ENCODE measurements at places on chromosomes 13 and 19.
A peak's percentile ranks its signal among the peaks of the same experiment; 100 is the strongest.

DNA sequence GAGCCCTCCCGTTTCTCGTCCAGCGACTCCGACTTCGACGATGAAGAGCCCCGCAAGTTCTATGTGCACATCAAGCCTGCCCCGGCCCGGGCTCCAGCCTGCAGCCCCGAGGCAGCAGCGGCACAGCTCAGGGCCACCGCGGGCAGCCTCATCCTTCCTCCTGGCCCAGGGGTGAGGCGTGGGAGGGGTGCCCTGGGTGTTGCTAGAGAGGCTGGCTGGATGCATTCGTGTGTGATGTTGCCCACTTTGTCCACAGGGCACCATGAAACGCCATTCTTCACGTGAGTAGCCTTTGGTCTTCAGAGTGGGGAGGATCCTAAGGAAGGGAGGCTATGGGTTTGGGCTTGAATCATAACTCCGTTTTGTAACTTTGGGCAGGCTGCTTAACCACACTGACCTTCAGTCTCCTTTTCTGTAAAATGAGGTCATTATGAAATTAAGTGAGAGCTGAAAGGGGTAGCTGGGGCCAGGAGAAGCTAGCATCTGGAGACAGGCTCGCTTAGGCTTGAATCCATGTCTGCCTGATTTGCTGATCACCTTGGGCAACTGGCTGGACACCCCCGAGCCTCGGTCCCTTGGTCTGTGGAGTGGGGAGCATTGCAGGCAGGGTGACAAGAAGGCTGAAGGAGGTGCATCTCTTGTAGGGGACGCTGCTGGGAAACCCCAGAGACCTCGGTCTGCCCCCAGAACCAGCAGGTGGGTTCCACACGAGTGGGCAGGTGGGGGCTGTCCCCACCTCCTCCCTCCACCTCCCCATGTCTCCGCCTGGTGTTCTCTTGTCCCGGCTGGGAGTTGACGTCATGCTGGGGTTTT lies 18.7 kb upstream of the B3GNT3 start:
- DNase-seq, result peak; percentile 44

DNA sequence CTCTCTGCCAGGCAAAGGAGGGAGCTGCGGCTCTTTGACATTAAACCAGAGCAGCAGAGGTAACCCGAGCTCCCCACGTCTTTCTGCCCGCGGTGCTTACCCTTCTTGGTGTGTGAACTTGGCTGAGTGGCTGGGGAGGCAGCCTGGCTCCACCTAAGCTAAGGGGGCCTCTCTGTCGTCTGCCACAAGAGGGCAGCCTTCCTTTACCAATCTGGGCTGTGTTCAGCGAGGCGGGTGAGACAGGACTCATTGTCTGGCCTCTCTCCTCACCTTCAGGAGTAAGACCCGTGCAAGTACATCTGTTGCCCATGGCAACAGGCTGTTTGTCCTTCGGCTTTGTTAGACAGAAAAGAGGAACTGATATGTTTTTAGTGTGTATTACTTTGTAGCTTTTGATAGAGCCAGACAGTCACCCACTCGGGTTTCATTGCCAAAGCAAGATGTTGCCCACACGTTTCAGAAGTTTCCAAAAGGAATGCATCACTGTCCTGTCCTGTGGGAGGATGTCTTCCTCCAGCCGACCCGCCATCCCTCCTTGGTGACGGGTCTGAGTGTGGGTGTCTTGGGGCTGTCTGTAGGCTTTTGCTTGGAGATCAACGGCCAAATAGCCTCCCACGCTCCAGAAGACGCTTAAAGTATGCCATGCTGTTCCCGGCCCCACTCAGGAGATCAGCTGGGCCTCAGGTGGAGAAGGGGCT lies 4.6 kb downstream of the POP4 start:
- DNase-seq, result peak; percentile 77

DNA sequence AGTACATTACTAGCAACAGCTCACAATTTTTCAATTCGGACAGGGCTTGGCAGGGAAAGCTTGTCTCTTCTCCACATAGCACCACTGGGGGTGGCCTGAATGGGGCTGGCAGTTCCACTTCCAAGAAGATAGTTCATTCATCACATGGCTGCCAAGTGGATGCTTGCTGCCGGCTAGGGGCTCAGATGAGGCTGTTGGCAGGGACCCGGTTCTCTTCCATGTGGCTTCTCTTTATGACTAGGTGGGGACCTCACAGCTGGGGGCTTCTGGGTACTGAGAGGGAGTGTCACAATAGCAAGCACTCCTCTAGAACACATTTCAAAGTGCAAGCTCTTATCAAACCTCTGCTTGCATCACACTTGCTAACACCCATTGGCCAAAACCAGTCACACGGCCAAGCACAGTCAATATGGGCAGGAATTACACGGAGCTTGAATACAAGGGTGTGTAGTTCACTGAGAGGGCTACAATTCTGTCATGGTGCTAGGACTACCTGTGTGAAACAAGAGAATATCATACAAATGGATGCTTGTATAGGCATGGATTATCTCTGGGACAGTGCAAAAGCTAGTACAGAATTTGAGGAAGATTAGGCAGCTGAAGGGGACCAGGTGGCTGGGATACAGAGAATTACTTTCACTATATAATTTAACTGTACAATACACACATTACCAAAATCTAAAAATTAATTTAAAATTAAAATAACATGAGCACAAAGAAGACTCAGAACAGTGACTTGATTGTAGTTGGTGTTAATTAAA lies 32.3 kb downstream of the ATP7B start:
- no peak for DNase-seq

DNA sequence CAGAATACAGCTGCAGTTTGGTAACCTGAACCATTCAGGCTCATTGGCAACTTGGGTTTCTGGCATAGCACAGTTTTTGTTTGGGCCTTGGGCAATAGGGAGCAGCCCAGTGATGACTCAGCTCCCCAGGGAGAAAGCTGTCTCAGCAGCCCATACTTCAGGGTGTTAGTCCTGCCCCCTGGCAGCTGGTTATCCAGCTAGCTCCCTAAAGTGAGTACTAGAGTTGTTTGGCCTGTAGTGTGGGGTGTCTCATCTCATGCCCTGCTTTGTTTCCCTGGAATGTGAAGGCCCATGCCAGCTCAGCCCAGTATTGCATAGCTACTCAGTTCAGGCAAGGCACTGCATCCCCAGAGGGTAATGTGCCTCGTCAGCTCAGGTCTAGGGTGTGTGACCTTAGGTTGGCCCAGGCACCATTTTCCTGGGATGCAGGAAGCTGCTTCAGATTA lies 18.2 kb upstream of the ZNF543 start:
- no peak for DNase-seq

DNA sequence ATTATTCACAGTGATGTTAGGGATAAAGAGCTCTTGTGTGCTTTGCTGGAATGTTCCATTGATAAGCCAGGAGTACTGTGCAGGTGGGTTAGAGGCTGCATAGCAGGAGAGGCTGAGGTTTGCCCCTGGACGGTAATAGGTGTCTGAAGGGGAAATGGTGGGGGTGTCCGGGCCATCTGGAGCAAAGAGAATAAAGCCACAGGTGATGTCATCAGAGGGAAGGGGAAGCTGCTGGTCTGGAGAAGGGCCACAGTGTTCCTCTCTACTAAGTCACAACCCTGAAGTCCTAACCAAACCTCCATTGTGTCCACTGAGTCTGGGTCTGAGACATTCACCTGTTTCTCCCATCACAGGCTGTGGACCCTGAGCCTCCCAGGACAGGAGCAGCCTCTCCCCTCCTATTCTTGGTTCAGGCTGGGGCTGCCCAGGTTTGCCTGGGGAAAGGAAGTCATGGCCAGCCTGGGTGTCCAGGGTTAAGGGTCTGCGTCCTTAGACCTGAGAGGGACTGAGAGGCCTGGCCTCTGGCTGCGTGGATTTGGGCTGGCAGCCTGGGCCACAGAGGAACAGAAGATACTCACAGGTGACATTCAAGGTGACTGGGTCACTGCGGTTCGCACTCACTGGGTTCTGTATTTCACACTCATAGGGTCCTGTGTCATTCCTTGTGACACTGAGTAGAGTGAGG lies 6.8 kb downstream of the CEACAM1 start:
- DNase-seq, result no peak

DNA sequence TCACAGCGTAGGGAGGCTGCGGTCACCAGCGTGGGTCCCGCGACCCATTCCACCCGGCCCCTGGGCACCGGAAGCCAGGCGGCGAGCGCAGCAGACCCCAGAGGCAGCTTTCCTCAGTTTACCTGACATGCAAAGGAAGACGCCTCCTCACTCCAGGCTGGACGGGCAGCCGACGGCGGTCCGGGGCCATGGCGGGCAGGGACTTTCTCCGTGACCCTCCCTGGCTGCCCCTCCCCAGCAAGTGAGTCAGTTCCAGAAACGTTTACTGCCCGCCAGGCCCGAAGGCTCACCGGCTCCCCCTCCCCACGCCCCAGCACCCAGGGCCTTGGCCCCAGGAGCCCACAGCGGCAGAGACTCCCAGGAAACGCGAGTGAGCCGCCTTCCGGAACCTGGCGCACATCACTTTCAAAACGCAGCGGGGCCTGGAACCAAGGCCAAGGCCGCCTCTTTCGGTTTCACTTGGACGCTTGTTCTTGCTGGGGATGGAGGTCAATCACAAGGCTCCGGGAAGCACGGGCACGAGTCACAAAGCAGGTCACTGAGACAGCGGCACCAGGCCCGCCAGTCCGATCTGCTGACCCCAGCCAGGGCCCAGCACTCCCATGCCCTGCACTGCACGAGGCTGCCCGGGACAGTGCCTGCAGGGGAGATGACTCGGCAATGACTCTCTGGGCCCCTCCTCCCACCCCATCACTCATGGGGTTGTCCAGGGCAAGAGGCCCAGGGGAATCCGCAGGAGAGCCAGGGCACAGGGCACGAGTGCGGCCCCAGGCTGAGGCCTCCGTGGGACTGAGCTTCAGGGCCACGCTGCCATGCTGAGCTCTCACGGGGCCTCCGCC lies 5.3 kb downstream of the SBNO2 start:
- DNase-seq, result peak; percentile 82

DNA sequence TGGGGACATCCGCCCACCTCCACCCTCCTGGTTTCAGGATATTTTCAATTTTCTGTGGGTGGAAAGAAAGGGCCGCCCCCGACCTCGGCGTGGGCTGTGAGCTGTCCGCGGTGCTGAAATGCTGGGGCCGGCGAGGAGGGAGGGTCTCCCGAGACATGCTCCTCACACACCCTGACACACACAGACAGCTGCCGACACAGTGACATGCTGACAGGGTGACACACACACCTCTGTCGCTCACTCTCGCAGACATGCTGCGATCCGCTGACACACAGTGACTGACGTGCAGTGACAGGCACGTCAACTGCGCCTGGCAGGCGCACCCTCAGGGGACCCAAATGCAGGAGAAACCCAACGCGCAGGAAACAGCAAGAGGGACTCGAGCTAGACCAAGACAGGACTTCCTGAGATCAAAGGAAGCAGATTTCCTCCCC lies 25.1 kb upstream of the MEIS3 start:
- DNase-seq, result no peak

DNA sequence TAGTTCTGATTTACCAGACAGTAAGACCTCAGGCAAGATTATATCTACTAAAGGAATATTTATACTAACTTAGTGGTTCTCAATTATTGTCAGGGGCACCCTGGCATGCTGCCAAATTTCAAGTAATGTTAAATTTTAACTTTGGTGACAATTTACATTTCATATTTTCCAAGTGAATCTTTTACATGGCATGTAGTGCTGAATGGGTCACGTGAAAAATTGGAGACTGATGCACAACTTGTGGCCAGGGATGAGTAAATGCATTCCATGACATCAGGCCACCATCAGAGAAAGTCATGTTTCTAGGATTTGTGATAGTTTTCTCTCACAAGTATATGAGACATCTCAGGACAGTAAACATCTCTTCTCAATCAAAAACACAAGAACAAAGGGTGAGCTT lies 202.6 kb upstream of the SOX21 start:
- no peak for DNase-seq

- no peak for DNase-seq
Observed at GRCh38 chr19:20558011-20558410, 7.6 kb downstream of the ZNF737 start.

GRCh38 chr13:74966275-74966674 lies 515.7 kb downstream of the TBC1D4 start:
- no peak for DNase-seq

- no peak for DNase-seq
Observed at GRCh38 chr19:1551068-1552040, 16.8 kb downstream of the MEX3D start.

- DNase-seq, result no peak
Observed at GRCh38 chr13:39688278-39688677, 32.8 kb downstream of the COG6 start.

- DNase-seq, result no peak
Observed at GRCh38 chr13:89066868-89067466, 1395.8 kb downstream of the SLITRK5 start.

DNA sequence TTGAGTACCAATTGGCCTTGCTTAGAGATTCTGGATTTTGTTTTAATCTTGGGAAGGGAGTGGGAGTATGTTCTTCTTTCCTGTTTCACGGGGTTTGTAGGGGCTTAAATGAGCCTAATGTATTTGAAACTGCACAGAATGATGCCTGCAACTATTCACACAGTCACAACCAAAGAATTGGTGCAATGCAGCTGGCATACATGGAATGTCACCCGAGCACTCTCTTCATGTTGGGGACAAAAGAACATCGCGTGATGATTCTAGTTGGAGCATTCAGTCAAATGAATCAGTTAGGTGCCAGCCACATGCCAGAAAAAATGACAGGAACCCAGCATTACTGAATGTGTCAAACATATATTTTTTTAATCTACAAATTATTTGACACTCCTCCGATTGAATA lies 22.1 kb downstream of the STARD13 start:
- no peak for DNase-seq

DNA sequence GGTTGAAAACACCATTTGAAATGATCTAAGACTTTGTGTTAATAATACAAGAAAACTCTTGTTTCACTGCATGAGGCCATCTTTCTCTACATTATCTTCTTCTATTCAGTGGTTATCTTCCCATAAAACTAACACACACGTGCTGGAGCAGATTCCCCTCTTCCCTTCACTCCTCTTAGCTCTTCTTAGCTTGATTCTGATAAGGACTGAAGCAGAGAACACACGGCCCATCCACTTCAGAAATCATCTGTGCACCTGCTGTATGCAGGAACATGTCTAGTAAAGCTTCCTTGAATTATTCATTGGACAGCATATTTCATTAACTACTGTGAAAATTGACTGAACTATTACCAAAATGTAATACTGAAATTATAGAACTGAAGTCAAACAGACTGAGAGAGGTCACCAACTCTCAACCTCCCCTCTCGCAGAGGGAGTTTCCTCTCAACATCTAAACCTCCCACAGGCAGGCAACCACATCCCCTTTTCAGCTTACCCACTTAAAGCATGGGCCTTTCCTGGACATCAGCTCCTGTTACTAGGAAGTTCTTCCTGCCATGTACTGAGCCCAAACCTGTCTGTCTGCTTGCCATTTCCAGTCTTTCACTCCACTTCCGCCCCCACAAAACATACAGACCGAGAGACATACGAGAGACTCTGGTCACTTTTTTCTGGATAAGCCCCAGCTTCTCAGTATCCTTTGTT lies 113.9 kb downstream of the CRYL1 start:
- no peak for DNase-seq

Data from upper lobe of left lung (tissue), 6 donors.